Stimulated activated CD8-positive, alpha-beta memory T cell treated with anti-CD3 and anti-CD28 coated beads, Interleukin-4, amount 100 ng/mL, for 1 hour (primary cell): ENCODE measurements at places on chromosomes 1 and 21.

DNA sequence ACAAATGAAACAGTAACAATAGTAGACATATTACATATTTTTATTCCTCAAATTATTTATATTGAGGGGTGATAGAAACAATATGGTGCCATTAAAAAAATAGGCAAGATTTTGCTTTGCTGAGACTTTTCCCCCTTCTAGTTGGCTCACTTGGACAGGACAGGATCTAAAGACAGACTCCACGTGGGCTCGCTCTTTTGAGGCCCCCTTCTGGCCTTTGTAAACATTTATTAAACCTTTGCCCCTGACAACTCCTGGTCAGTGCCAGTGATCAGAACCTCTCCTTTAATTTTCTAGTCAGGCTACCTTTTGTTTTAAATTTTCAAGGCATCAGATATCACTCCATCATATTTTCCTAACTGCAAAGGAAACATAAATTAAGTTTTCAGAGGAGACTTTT lies 49.7 kb upstream of the IFI44L start:
- no peak for DNase-seq

GRCh38 chr1:94240822-94241221 lies 3.4 kb upstream of the ARHGAP29 start:
- DNase-seq, result no peak

GRCh38 chr1:58363585-58363984 lies 182.9 kb downstream of the OMA1 start:
- DNase-seq, result no peak

GRCh38 chr1:16174886-16175598 lies 19.2 kb upstream of the EPHA2 start:
- no peak for DNase-seq

DNA sequence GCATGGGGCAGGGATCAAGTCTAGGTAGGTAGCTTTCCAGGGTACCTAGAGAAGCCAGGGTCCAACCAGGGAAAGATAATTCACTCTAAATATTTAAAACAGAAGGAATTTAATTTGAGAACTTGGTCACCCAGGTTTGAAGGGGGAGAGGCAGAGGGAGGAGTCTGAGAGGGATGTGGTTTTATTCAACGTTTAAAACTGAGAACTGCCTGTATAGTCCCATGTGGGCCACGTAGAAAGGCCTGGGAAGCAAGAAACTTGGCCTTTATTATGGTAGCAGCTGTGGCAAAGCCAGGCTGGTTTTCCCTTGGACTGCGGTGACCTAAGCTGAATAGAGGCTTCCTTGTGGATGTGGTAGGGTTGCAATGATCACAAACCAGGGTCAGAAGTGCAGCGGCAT lies 42.0 kb upstream of the DUSP10 start:
- no peak for DNase-seq

DNA sequence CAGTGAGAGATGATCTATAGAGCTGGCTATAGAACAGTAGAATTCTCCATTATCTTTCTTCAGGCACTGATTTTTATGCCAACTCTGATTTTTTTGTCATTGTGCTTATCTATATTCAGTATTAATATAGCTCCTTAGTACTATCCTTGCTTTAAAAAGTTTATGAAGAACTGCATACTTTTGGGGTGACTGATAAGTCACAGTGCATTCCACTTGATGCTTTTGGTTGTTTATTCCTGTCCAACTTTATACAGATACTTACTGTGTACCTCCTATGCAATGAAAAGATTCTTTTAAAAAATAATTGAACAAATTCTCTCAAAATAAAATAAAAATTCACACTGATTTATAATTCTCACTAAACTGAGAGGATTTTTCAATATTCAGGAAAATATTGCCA lies 71.6 kb downstream of the COL24A1 start:
- no peak for DNase-seq

GRCh38 chr1:3690282-3691065 lies 38.2 kb downstream of the TP73 start:
- no peak for DNase-seq

GRCh38 chr1:107100331-107100984 lies 40.4 kb upstream of the NTNG1 start:
- no peak for DNase-seq
